ENCODE measurements at places on chromosomes 16 and 17.
A peak's percentile ranks its signal among the peaks of the same experiment; 100 is the strongest.

- DNase-seq = no peak
These were observed 7.5 kb downstream of the STX1B start for GRCh38 chr16:31002862-31003341.

DNA sequence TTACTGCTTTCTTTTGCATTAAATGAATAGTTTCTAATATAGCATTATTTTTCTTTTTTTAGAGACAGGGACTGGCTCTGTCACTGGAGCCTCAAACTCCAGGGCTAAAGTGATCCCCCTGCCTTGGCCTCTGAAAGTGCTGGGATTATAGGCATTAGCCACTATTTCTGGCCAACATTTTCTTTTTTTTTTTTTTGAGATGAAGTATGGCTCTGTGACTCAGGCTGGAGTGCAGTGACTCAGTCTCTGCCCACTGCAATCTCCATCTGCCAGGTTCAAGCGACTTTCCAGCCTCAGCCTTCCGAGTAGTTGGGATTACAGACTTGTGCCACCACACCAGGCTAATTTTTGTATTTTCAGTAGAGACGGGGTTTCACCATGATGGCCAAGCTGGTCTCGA lies 2.0 kb upstream of the DUXB start:
- no peak for DNase-seq

DNA sequence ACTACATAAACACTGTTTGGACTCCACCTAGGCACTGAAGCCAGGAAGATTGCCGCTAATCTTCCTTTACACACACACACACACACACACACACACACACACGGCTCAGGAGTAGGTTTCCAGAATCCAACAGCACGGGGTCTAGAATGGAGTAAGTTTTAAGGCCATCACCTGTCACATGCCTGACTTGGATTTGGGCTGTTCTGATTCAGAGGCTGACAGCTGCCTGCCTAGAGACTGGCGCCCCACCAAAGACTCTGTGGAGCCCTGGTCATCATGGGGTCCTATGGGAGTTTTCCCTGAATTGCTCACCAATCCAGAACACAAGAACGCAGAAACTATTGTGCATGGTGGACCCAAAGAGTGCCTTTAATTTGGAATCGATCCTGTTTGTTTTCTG lies 10.9 kb downstream of the CDRT4 start:
- DNase-seq = no peak

- DNase-seq = no peak
These were observed 761 bp upstream of the MATCAP1 start for GRCh38 chr16:67184453-67184994.

DNA sequence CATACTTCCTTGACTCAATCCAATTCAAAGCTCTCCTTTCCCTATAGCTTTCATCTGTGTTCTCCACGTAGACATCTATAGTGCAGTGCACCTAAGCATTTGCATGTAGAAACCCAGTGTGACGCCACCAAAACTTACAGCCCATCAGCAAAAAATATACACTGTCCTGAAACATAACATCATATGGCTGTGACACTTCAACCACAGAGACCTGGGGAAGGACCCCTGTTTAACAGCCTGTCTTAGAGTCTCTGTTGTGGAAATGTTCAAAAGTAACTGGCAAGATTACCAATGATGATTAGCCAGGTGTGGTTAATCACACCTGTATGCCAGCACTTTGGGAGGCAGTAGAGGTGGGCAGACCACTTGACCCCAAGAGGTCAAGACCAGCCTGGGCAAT lies 22.2 kb downstream of the GSPT1 start:
- DNase-seq = no peak

GRCh38 chr17:60601447-60602384 lies 1.7 kb downstream of the PPM1D start:
- peak; percentile 10 for DNase-seq

All from activated CD4-positive, alpha-beta T cell treated with anti-CD3 and anti-CD28 coated beads, Interleukin-2, amount 50 U/mL, for 4 hours (primary cell).